Activated CD4-positive, alpha-beta T cell treated with anti-CD3 and anti-CD28 coated beads for 36 hours (primary cell): ENCODE measurements at places on chromosomes 6 and 20. TPM values are rescaled to one million over a fixed set of nuclear protein-coding genes. Genes with fewer than 3 reads are reported as not detected.

FHL5 gene
- total RNA-seq = not detected

C6orf163 gene
- 1.2 TPM for total RNA-seq

HLA-G gene
- 0.35 TPM for total RNA-seq

TULP4 gene
- total RNA-seq = 11.8 TPM

PBX2 gene
- 77.9 TPM for total RNA-seq

ZFP64 gene
- total RNA-seq = 12.2 TPM

GGT7 gene
- 15.0 TPM for total RNA-seq

DPM1 gene
- 55.6 TPM for total RNA-seq

TMEM244 gene
- not detected for total RNA-seq

VGLL2 gene
- not detected for total RNA-seq

DNA sequence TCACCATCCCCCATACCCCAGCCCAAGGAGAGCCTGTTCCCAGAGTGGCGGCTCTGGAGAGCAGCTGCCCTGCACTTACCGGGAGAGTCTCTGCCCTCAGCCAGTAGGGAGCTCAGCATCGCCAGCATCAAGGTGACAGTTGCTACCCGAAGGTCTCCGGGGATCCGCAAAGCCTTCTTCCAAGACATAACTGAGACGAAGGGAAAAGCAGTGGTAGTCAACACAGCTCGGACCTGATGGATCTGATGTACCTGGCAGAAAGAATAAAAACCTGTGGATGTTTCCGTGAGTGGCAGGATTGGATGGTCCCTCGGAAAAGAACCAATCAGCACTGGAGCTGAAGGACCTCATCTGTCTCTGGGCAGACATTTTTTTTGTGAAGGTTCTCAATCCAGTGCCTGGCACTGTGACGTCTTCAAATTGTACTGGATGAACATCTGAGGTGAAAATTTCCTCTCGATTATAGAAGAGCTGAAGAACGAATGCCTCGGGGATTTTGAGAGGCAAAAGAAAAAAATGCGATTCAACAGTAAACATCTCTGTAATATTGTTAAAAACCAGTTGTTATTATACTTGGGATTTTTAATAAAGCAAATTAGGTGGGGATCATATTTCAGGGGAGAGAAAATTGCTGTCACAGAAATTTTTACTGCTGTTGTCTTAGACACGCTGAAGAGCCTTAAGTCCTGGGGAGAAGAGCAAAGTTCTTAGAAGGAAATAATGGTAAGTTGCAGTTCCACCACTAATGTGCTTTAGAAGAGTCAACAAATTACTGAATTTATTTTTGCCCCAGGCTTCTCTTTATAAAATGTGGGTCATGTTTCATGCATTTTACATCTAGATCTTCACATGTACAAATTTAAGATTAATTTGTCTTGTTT lies at the start of gene HLA-DQB1:
Gene HLA-DQB1 (minus strand): TSS at position 238 of the 881 bp plus-strand sequence. CDS start 50 bp downstream, at position 188.
- H3K27ac ChIP-seq = peak within 1 kb of the TSS; percentile 58
- DNase-seq = peak; percentile 60
- peaks cover 18% of the 10 kb centered on the region for H3K27me3 ChIP-seq
- peak within 1 kb of the TSS; percentile 68 for H3K4me3 ChIP-seq
- peaks cover 44% of the 10 kb centered on the region for H3K4me1 ChIP-seq

- no peak for DNase-seq
- H3K4me1 ChIP-seq = no peaks in the 10 kb centered on the region
- H3K36me3 ChIP-seq = no peaks in the 10 kb centered on the region
- H3K27me3 ChIP-seq = no peaks in the 10 kb centered on the region
- H3K4me3 ChIP-seq = no peak overlapping the region
- no peak overlapping the region for H3K27ac ChIP-seq
Measured at GRCh38 chr6:165117806-165118205, 191.6 kb downstream of the C6orf118 start.

DNA sequence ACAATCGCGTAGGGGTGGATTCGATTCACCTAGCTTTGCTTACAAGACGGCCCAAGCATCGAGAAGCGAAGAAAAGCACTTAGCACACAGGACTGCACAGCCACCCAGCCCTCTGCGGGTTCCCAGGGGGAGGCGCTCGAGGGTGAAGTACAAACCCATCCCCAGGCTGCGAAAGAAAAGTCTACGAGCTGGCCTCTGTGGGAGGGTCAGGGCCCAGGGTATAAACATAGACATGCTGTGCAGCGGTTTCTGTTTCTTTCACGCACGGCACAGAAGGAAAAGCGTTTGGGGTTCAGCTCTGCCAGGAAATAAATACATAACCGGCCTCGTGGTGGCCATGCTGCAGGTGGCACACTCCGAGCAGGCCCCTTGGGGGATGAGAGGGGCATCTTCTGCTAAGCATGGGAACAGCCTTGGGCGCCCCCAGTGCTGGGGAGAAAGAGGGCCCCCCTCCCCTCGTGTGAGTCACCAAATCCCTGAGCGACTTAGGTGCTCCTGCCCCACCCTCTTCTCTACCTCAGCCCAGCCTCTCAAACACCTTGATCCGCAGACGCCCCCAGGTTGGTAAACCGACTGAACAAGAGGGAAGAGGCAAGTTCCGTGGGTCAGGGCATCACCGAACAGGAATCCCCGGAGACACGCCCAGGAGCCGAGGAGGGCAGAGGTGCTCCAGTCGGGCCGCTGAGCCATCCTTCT lies 91.6 kb upstream of the RIPOR2 start:
- H3K4me3 ChIP-seq = peak overlapping the region; percentile 62
- H3K36me3 ChIP-seq = no peaks in the 10 kb centered on the region
- H3K4me1 ChIP-seq = peaks cover 51% of the 10 kb centered on the region
- H3K27ac ChIP-seq = peak overlapping the region; percentile 77
- H3K27me3 ChIP-seq = no peaks in the 10 kb centered on the region

- peak within 1 kb of the TSS; percentile 98 for H3K27ac ChIP-seq
- H3K4me1 ChIP-seq = peaks cover 70% of the 10 kb centered on the region
- H3K27me3 ChIP-seq = no peaks in the 10 kb centered on the region
- H3K36me3 ChIP-seq = peaks cover 41% of the 10 kb centered on the region
- peak within 1 kb of the TSS; percentile 93 for H3K4me3 ChIP-seq
Measured at GRCh38 chr20:50112512-50113419, at the start of gene UBE2V1. Gene UBE2V1 (minus strand): TSS chr20:50113150. CDS start chr20:50113128, 22 bp downstream.

GRCh38 chr6:22079783-22080182 lies 217.1 kb downstream of the PRL start:
- no peaks in the 10 kb centered on the region for H3K36me3 ChIP-seq
- no peak overlapping the region for H3K27ac ChIP-seq
- H3K27me3 ChIP-seq = no peaks in the 10 kb centered on the region
- DNase-seq = no peak
- no peaks in the 10 kb centered on the region for H3K4me1 ChIP-seq
- H3K4me3 ChIP-seq = no peak overlapping the region

DNA sequence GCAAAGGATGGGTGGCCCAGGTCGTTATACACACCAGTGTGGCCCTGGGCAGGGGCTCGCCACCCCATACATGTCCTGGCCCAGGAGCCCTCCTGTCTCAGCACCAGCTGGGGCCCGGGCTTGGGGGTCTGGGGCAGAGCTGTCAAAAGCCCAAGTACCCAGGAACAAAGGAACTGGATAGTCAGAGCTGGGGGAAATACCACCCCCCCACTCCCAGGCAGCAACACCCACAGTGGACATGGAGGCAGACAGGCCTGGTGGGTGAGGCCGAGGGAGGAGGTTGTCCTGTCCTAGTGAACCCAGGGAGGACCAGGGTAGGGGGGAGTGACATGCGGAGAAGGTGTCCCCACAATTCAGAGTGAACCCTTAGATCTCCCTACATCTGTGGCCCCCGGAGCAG lies 406.5 kb downstream of the CDH4 start:
- H3K27me3 ChIP-seq = no peaks in the 10 kb centered on the region
- no peaks in the 10 kb centered on the region for H3K36me3 ChIP-seq
- H3K27ac ChIP-seq = no peak overlapping the region
- no peak overlapping the region for H3K4me3 ChIP-seq
- DNase-seq = no peak

DNA sequence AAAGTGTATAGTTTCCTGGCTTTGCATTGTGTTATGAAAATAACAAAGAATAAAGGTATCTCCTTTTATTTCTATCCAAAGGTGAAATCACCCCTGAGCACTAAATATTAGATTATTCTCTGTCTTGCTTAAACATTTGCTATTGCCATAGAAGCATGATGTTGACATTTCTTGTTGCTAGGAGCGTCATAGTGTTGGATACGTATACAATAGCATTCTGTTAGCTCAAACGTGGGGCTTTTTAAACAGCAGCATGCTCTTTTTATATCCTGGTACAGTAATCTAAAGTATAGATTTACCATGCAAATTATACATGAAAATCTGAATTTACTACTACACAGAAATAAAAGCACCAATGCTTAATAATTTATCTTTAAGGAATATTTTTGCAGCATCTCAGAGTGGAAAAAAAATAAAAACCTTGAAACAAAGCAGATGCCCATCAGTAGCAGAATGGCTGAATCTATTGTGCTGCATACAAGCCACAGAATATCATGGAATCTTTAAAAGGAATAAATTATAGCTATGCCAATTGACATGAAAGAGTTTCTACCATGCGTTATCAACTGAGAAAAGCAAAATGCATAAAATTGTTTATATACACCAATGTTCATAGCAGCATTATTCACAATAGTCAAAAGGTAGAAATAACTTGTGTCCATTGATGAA lies 9.6 kb upstream of the HSF2 start:
- peaks cover 10% of the 10 kb centered on the region for H3K27me3 ChIP-seq
- H3K4me3 ChIP-seq = no peak overlapping the region
- DNase-seq = no peak
- no peak overlapping the region for H3K27ac ChIP-seq
- no peaks in the 10 kb centered on the region for H3K36me3 ChIP-seq
- H3K4me1 ChIP-seq = peaks cover 15% of the 10 kb centered on the region

DNA sequence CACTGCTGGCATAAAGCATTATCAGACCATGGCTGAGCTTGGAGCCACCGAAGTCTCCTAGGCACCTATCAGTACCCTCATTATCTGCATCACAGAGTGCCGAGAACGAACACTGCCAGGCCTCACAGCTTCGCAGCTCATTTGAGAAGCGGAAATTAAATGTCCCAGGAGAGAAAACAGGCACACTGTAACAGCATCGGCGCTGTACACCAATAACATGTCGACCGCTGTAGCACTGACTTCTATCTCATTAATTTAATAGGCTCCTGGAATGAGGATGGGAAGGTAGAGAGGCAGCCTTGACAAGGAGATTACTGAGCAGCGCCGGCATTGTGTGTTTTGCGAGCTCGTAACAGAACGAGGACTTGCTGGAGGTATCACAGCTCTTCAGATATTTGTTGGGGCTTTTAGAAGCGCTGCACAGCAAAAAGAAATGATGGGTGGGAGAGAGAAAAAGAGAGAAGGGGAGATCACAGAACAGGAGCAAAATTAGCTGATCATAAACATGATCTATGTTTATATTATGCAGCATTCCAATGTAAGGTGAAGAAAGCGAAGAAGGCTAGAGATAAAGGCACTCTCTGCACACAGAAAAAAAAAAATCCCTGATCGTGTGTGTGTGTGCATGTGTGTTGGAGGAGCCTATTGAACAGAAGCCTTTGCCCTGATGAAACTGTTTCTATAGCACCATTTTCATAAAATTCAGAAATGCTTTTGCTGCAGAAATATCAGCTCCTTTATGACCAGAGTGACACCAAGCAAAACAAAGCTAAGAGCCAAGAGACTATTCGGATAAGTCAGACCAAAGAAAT lies 29.2 kb downstream of the ID4 start:
- DNase-seq = no peak
- no peak overlapping the region for H3K27ac ChIP-seq
- no peaks in the 10 kb centered on the region for H3K36me3 ChIP-seq
- no peaks in the 10 kb centered on the region for H3K4me1 ChIP-seq
- H3K4me3 ChIP-seq = no peak overlapping the region

DNA sequence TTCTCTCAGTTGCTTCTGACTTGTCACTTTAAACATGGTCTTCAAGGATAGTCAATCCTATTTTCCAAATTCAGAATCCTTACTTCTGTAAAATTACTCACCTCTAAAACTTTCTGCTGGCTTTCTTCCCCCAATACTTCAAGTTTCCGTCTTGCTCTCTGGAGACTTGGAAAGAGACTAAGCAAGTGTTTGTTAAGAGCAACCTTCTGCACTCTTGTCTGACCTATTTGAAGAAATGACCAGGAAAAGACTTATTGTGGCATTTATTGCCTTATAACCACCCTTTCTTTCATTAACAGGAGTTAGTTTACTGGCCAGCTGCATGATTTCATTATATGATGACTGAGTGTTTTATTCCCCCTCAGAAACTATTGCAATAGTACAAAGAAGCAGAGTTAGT lies 181.0 kb downstream of the TBC1D7 start:
- no peak for DNase-seq
- no peaks in the 10 kb centered on the region for H3K36me3 ChIP-seq
- H3K27me3 ChIP-seq = peaks cover 5% of the 10 kb centered on the region

DNA sequence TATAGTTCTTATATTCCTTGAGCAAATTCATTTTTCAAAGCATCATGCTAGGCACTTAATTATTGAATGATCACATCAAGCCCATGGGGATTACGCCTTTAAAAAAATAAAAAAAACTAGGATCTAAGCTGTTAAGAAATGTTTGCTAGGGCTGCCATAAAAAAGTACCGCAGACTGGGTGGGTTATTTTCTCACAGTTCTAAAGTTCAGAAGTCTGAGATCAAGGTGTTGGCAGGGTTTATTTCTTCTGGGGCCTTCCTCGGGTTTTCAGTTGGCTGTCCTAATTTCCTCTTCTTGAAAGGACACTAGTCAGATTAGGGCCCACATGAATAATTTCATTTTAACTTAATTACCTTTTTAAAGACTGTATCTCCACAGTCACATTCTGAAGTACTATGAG lies 165.6 kb upstream of the RIMS1 start:
- no peak overlapping the region for H3K4me3 ChIP-seq
- no peak for DNase-seq
- no peaks in the 10 kb centered on the region for H3K4me1 ChIP-seq
- no peaks in the 10 kb centered on the region for H3K27me3 ChIP-seq
- H3K27ac ChIP-seq = no peak overlapping the region

DNA sequence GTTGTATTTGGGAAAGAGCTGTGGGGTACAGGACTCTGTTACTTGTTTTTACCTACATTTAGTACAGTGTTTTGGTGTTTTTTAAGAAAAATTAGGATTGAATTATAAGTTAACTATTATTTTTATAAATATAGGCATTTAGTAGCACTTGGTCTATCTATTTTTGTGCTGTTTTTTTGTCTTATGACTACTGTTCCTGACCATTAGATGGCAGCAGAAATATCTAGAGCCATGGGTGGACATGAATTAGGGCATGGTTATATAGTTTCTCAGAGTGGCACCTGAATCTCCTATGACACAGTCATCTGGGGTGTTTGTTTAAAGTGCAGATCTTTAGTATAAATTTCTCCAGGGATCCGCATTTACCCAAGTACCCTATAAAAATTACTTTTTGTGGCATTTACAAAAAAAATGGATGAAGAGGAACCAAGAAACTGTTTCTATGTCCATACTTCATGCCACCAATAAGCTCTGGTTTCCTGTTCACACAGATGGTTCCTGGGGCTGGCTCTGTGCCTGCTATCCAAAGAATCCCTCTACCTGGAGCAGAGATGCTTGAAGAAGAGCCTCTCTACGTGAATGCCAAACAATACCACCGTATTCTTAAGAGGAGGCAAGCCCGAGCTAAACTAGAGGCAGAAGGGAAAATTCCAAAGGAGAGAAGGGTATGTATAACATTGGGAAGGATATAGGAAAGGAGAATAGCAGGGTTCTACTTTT lies 19.8 kb downstream of the NFYA start:
- no peak overlapping the region for H3K4me3 ChIP-seq
- no peaks in the 10 kb centered on the region for H3K27me3 ChIP-seq
- H3K36me3 ChIP-seq = peaks cover 59% of the 10 kb centered on the region
- DNase-seq = no peak
- no peaks in the 10 kb centered on the region for H3K4me1 ChIP-seq
- H3K27ac ChIP-seq = no peak overlapping the region
